AG09309 (cell line): ENCODE measurements at places on chromosomes 1 and 21.

- no peak for DNase-seq
Observed at GRCh38 chr1:29544406-29544805, 308.1 kb downstream of the PTPRU start.

GRCh38 chr21:21165063-21165645 lies 166.9 kb downstream of the NCAM2 start:
- DNase-seq = peak; percentile 34

GRCh38 chr1:43271186-43272118 lies 1.7 kb downstream of the TMEM125 start:
- DNase-seq = no peak

DNA sequence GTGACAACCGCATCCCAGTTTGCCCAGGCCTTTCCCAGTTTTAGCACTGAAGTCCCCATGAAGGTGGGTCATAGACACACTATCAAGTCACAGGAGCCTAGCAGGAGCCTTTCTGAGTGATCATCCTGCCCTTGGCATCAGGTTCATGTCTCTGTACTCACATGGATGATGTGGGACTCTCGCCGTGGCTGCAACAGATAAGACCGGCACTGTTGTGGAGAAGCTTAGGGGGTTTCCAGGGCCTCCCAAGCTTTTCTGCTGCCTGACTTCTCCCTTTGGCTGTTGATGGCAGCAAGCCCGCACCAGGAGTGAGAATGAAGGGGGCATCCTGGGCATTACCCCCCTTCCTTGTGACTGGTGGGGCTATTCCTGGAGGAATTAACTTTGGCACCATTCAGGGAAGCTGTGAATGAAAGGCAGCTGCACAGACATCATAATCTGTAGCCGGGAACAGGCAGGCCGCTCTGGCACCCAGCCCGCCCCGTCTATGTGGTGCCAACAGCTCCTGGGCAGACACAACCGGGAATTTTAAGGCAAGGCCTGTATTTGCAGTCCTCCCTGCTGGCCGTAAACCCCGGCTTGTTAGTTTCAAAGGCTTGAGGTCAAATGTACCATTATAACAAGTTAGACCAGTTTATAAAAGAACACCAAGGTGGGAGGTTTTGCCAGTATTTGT lies 148.6 kb downstream of the HUNK start:
- no peak for DNase-seq

DNA sequence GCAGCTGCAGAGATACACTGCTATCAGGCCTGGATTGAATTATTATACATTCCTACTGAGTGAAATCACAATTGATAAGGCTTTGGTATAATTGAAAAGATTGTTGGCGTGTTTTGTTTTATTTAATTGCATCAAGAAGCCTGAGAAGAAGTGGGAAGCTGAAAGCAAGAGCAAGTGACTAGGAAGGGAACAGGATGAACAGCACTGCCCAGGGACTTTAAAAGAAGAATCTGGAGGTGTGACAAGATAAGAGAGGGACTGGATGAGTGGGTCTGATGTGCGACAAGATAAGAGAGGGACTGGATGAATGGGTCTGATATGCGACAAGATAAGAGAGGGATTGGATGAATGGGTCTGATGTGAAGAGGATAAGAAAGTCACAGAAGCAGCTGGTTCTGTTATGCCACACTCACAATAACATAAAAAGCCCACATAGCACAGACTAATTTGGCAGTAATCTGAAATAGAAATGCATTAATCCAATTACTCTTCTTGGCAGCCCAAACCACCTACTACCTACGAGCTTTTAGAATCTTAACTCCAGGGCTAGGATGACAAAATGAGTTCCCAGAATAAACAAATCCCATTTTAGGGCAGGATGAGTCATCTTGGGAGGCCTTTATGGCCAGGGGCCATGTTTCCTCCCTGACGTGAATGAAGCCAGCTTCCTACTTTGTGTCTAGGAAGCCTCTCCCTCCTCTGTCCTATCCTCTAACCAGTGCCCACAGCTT lies 129.7 kb downstream of the DUSP10 start:
- DNase-seq = peak; percentile 61

DNA sequence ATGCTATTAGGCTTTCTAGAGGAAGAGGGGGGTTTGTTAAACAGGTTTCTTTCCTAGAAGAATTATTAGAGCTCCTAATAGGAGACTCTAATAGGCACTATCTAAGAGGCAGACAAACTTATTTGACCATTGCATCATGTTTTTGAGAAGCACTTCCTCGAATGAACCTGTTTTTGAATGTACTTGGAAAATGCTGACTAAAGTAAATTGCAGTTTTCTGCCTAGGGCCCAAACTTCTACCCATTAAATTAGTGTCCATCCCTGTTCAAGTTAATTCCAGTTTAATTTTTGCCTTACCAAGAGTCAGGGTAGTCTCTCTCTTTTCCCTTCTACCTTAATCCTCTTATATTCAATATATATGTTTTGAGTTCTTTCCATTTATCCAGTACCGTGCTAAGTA lies 1029.6 kb downstream of the TTLL7 start:
- DNase-seq = no peak

GRCh38 chr1:28591708-28592320 lies at the start of gene RAB42:
Gene RAB42 (plus strand): TSS chr1:28592265. CDS start chr1:28592512, 247 bp downstream.
- no peak for DNase-seq

DNA sequence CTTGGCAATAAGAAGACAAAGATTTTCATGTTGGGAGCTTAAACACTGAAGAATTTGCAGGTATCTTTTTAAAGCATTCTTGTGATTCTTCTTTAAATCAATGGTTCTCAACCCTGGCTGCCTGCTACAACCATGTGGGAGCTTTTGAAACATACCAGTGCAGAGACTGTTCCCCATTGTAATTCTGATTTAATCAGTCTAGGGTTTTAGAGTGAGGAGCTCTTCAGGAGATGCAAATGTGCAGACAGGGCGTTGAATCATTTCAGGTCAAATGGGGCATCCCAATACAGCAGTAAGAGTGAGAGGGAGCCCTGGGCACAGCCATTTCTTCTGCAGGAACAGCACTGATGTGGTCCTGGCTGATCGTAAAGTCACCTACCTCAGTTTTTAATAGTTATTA lies 24.3 kb downstream of the KCNJ6 start:
- no peak for DNase-seq
